ENCODE measurements at places on chromosomes 6 and 20. TPM values are rescaled to one million over a fixed set of nuclear protein-coding genes. Genes with fewer than 3 reads are reported as not detected.
A peak's percentile ranks its signal among the peaks of the same experiment; 100 is the strongest.

DNA sequence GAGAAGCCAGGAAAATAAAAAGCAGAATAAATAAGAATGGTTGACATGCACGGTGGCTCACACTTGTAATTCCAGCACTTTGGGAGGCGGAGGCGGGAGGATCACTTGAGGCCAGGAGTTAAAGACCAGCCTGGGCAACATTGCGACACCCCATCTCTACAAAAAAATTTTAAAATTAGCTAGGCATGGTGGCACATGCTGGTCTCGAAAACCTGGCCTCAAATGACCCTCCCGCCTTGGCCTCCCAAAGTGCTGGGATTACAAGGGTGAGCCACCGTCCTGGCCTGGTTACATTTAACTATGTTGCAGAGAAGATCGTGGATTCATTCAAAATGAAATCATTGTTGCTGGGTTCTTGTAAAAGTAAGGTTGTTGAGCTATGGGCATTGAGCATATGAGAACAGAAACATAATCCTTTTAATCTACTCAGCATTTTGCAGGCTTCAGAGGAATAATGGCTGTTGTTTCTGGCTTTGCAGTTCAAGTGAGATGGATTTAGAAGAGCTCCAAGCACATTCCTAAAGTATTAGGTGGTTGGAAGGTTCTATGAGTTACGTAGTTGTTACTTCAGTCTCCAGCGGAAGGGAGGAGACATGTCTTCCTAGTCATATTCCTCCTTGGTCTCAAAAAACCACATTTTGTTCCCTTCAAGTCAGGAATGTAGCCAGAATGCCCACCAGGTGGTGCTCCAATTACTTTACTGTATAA lies 45.6 kb upstream of the RAB23 start:
- peak; percentile 29 for DNase-seq

- no peak for DNase-seq
These were observed 138.1 kb downstream of the CD164 start for GRCh38 chr6:109243863-109244825.

MED20 gene
- 4.3 TPM for total RNA-seq

SLC17A9 gene
- total RNA-seq: 4.1 TPM

DNA sequence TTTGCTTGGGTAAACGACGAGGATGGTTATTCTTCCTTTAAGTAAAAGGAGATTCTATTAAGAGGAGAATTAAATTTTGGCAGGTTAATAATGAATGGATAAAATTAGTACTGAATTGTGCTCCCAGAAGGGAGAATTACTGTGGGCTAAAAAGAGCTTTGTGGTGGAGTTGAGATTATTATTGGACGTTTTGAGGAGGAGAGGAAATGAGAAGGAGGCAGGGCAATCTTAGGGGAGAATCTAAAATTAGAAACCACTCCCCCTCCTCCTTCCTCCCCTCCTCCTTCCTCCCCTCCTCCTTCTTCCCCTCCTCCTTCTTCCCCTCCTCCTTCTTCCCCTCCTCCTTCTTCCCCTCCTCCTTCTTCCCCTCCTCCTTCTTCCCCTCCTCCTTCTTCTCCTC lies 331.8 kb downstream of the PRL start:
- DNase-seq: no peak

DNA sequence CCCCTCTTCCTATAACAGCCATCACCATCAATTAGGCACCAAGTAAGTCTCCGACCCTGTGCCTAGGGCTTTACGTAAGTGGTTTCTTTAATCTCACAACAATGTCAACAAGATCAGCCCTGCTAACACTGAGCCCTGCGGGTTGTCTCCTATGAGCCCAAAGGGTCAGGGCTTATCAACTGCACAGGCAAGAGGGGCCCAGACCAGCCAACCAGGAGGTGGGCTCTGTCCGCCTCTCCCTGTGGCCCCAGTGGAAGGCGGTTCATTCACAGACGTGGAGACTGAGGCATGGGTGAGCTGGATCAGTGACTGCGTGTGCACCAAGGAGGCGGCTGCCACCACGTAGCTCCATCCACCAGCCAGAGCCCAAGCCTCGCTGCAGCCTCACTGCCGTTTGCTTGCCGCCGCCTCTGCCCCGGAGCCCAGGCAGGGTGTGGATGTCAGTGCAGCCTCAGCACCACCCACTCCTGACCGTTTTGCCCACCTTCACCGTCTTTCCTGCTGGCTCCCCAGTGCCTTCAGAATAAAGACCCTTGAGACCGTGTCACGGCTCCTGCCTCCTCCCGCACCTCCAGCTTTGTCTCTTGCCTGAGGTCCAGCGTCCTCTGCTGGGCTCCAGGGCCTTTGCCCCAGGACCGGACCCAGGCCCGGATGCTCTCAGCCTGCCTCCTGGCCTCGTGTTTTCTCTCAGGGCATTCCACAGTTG lies 78.7 kb downstream of the DLL1 start:
- no peak for DNase-seq

SLC17A3 gene
- not detected for total RNA-seq

PHF20 gene
- total RNA-seq: 159 TPM

- no peak for DNase-seq
These were observed 95.3 kb downstream of the EDN3 start for GRCh38 chr20:59395729-59396128.

MYMX gene
- not detected for total RNA-seq

DNA sequence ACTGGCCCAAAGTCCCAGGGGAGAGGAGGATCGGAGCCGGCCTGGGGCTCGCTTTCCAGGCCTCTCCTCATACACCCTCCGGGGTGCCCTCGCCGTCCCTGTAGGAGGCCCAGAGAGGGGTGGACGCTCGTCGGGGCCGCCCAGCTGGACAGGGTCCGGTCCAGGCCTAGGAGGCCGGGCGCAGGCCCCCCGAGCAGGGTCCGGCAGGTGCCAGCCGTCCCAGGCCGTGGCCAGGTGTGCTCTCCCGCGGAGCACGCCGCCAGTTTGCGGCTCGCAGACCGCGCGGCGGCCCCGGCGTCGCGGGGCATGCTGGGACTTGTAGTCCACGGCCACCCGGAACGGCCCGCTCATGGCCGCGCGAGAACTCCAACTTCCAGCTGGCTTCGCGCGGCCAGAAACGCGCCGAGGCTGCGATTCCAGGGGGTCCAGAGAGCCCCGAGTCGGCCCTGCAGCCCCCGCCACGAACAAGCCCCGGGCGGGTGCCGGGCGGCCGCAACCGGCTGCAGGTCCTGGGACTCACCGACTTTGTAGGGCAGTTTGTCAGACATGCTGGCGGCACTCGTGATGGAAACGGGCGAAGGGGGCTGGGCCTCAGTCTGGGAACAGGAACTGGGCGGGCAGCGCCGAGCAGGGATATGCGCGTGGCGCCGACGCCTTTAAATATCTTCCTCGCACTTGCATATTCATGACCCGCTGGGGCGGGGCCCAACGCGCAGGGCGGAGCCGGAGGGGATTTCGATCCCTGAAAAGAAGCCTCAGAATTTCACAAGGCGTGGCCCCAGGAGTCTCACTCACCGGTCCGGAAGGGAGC lies at the start of gene AHCY:
Gene AHCY, minus strand, starts transcription at position 633 of the 811 bp plus-strand sequence. Its CDS starts 85 bp downstream, at position 548.
- peak; percentile 96 for DNase-seq

DNA sequence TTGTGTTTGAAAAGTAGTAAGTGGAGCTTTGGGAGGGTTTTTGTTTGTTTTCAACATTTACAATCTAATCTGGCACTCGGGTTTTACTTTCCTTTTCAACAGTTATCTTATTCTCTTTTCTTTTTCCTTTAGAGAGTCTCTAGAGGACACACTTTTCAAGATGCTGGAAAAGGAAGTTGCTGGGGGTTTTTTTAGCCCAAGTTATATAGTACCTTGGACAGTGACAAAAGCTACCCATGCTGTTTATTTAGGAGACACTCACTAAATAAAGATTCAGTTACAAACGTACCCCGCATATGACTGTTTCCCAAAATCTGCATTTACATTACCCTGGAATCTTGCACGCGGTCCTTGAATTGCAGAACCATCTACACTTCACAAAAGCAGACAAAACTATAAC lies 78.8 kb downstream of the MAP7 start:
- DNase-seq: no peak

GRCh38 chr6:24009319-24009718 lies 116.7 kb upstream of the NRSN1 start:
- DNase-seq: no peak

- no peak for DNase-seq
These were observed 66.7 kb upstream of the TSHZ2 start for GRCh38 chr20:52905241-52905994.

GRCh38 chr20:63917811-63918210 lies 22.9 kb downstream of the DNAJC5 start:
- DNase-seq: no peak

PHACTR3 gene
- total RNA-seq: not detected

- no peak for DNase-seq
These were observed 19.2 kb upstream of the KIAA1586 start for GRCh38 chr6:57027301-57027700.

- DNase-seq: no peak
These were observed 435.7 kb upstream of the FKBP1C start for GRCh38 chr6:62775427-62776022.

Measured in CD4-positive, CD25-positive, alpha-beta regulatory T cell (primary cell).